NCI-H1436 (cell line): ENCODE measurements at places on chromosomes 11 and 22.
A peak's percentile ranks its signal among the peaks of the same experiment; 100 is the strongest.

- DNase-seq: no peak
Observed at GRCh38 chr11:44072757-44073658, 6.9 kb downstream of the ACCS start.

DNA sequence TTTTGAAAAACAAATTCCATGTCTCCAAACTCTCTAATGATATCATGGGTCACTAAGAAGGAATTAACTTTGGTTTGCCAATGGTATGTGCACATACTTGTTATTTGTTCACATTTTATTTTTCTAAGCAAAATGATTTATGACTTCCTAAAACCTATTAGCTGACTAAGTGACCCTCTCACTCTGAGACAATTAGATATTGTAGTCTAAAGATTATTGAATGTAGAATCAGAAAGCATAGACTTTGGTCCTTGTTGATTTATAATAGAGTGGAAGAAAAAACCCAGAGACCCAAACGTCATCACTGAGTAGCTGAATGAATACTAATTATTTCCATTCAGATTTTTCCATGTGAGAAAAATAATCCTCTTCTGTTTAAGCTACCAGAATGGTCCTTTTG, 243.5 kb upstream of the ANO3 start:
- DNase-seq: no peak

DNA sequence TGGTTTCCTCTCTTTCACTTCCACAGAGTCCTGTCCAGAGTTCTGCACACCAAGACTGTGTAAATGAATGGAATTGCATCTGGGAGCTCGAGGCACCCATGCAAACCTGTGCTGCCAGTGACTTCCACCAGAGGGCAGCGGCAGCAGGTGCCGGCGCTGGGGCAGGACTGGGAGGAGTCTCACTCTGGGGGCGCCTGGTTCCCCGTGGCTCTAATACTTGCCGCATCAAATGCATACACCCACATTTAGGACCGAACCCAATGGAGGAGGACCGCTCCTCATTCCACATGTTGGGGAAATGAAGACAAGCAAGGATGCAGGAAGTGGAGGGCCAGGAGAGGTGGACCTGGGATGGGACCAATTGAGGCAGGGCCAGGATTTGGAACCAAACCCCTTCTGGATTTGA, 1.1 kb upstream of the CD6 start:
- peak; percentile 20 for DNase-seq

DNA sequence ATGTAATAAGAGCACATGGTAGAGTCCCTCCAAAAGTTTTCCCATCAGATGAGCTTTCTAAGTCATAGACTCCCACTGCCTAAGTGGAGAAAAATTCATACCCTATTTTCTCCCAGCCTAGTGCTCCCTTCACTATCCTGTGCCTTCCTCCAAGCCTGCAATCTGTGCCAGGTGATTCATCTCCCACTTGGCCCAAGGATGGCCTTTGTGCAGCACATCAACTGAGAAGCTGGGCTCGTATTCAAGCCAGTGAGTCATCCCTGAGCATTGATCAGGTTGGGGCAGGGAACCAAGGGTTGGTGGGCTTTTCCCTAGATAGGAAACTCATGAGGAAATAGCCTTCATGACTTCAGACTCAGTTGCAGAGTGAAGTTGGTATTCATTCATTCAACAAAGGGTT, 64.6 kb downstream of the PANX1 start:
- no peak for DNase-seq

GRCh38 chr11:43833657-43834073, 47.0 kb upstream of the ALKBH3 start:
- DNase-seq: no peak

DNA sequence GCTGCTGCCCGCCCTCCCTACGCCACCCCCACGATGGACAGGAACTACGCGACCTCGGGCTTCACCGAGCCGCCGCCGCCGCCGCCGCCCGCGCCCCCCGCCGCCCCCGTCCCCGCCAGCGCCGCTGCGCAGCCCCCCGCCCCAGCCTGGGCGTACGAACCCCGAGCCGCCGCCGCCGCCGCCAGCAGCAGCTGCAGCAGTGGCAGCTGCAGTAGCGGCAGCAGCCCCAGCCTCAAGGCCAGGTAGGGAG, 407 bp downstream of the QSER1 start:
- no peak for DNase-seq

GRCh38 chr22:33962409-33962808, 42.1 kb upstream of the LARGE1 start:
- no peak for DNase-seq

- no peak for DNase-seq
Observed at GRCh38 chr11:113577356-113578032, 102.3 kb upstream of the DRD2 start.

DNA sequence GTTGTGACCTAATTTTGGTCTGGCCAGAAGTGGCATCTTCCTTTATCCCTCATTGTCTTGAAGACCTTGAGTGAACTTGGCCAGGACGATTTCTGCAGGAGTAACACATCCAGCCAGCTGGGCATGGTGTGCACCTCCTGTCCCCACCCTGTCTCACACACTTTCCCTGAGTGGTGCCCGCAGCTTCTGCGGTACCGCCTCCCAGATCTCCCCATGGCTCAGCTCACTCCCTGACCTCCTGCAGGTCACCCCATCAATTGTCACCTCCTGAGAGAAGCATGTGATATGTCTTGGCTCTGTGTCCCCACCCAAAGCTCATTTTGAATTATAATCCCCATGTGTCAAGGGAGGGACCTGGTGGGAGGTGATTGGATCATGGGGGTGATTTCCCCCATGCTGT, 50.2 kb upstream of the TP53I11 start:
- no peak for DNase-seq

DNA sequence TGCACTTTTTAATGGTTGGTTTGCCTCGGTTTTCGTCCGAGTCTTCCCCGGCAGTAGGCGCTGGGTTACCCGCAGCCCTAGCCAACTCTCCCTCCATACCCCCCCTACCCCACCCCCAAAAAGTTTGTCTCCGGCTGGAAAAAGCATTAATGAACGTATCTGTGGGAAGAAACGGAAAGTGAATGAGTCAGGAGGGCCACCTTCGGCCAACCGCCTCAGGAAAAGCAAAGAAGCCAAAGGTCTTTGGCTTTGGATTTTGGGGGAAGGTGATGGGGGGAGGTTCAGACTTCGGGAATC, 508 bp upstream of the FLI1 start:
- no peak for DNase-seq

DNA sequence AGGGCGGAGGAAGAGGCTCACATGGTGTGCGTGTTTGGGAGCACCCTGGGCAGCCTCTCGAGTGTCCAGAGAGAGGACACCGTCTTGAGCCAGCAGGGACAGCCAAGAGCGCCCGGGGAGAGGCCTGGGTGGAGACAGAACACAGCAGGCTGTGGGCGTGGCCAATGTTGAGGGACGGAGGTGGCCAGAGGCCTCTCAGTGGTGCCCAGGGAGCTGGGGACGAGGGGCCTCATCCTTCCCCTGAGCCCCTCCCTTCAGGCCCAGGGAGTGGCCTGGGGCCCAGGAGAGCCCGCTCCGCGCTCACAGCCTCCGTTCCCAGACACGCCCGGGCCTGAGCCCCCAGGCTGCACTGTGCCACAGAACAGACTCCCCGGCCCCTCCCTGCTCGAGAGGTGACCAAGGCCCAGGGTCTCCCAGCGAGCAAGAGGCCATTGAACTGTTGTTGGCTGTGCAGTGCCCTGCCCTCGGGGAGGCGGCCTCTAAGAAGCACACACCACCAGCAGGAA, 48.4 kb downstream of the CDKN1C start:
- DNase-seq: no peak

DNA sequence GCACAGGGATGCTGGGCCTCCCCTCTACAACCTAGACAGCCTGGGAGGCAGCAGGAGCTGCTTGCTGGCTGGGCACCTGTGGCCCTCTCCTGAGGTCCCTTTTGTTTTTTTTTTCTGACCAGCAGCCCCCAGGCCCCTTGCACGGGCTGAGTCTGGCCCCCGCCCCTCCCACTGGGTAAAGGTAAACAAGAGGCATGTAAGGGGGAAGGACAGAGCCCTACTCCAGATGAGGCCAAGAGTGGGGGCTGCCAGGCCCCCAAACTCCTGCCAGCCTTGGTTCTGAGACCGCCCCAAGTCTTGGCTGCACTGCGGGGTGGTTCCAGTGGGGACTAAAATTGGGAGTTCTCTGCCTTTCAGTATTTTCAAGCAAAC, 9.2 kb downstream of the PLXNB2 start:
- no peak for DNase-seq

DNA sequence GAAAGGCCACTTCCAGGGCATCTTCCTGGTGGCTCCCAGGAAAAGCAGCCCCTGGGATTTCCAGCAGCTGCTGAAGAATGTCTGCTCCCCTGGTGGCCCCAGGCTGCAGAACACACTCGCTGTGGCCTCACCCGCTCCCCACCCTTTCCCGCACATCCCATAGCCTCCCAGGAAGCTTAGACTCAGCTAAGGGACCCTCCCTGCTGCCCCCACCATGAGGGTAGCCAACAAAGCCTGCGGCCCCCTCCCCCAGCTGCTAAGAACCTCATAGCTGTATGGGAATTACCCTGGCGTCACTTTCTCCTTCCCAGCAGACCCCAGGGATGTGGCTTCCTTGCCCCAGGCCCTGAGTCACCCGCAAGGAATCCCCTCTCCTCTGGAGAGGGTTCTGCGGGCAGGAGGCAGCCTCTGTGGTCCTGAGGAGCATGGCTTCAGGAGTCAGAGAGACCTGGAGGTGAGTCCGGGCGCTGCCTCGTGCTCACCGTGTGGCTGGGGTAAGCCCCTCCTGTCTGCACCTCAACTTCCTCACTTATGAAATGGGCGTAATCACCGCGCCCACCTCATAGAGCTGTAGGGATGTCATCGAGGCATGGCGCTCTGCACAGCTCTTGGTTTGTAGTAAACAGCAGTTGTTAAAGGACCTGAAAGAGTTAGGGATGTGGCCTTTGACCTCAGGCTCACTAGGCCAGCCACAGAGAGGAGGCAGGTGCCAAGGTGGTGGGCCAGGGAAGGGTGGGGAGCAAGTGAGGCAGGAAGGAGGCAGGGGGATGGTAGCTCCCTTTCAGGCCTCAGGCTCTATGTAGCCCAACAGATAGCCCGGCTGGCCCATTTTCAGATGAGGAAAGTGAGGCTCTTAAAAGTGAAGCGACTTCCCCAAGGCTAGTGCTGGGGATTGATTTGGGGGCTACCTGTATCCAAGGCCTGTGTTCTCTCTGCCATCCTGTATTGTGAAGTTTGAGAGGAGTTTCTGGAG, 71.2 kb downstream of the LRRC32 start:
- DNase-seq: no peak

DNA sequence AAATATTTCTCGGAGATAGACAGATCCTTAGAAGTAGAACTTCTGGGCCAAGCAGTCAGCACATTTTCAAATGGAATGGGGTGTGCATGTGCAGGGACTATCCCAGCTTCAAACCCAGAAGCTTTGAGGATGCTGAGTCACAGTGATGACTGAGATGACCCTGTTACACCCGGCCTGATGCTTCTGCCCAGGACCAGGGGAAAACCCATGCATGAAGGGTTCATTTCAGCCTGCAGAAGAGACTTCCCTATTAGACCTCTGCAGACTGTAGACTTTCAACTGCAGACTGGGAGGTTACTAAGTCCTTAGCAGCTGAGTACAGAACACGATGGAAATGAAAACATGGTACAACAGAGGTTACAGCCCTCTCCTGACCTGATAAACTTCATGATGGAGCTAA, 3.6 kb upstream of the OR2AT4 start:
- DNase-seq: no peak

GRCh38 chr11:67633758-67634365, 4.1 kb upstream of the NUDT8 start:
- DNase-seq: no peak

DNA sequence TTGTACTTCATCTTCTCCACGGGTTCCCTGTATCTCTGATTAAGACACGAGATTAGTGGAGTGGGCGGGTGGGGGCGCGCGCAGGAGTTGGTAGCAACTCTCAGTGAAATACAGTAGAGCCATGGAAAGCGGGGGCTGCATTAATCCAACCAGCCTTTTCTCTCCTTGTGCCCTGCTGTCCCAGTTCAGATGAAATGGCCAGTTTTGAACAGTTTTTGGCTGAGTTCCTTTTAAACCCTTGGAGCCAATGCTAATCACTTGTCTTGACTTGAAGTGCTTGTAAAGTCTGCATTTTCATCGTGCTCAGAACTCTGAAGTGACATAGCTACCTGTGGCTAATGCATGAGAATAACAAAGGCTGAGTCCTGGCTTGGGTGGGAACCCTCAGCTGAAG, 734 bp upstream of the TMEM123 start:
- no peak for DNase-seq

- DNase-seq: no peak
Observed at GRCh38 chr11:132714859-132715440, 817.4 kb downstream of the OPCML start.

DNA sequence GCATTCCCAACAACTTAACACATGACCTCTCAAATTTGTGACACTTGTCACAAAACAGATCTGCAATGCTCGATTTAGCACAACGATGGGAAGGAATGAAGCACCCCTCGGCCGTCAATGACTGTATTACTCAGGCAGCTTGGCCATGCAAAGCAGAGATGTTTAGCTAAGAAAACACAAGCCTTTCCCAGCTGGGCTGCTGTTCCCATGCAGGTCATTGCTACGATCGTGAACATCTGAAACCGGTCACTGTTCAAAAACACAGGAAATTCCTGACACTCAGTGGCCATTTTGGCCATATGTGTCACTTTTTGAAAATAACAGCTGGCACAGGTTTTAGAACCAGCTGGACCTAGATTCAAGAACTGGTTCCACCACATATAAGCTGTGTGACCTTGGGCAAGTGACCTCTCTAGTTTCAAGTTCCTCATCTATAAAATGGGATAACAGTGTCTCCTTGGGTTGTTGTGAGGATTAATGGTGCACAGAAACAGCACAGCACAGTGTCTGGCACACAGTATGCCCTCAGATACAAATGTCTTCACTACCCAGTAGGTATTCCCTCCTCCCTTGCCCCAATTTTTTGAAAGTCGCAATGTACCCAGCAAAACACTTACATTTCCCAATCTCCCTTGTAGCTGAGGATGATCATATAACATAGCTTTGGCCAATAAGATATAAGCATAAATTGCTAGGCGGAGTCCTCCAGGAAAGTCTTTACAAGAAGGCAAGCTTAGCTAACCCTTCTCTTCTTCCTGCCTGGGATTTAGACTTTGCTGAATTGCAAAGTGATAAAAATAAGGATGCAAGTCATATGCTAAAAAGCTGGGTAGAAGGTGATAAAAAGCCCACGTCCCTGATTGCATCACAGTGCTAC, 93.1 kb downstream of the C11orf58 start:
- no peak for DNase-seq

DNA sequence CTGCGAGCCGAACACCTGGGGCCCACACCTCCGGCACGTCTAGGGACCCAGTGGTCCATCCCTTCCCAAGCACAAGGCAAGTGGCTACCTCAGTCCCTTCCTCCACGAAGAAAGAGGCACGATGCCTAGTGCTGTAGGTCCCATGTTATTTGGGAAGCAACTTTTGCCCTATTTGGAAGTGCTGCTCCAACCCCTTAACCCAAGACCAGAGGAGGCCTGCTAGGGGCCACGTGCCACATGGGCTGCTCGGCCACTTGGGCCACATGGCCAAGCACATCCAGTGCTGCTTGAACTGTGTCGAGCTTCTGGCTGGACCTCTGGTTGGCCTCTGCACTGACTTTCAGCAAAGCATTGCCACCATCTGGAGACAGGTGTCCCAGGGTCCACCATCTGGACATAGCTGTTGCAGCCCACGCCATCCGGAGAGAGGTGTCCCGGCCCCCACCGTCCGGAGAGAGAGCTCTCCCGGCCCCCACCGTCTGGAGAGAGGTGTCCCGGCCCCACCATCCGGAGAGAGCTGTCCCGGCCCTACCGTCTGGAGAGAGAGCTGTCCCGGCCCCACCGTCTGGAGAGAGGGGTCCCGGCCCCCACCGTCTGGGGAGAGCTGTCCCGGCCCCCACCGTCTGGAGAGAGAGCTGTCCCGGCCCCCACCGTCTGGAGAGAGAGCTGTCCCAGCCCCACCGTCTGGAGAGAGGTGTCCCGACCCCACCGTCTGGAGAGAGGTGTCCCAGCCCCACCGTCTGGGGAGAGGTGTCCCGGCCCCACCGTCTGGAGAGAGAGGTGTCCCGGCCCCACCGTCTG, 6.5 kb upstream of the B4GALNT4 start:
- DNase-seq: no peak
